LHCN-M2 (cell line): ENCODE measurements at places on chromosomes 5 and 9. TPM values are rescaled to one million over a fixed set of nuclear protein-coding genes. Genes with fewer than 3 reads are reported as not detected.
A peak's percentile ranks its signal among the peaks of the same experiment; 100 is the strongest.

DNA sequence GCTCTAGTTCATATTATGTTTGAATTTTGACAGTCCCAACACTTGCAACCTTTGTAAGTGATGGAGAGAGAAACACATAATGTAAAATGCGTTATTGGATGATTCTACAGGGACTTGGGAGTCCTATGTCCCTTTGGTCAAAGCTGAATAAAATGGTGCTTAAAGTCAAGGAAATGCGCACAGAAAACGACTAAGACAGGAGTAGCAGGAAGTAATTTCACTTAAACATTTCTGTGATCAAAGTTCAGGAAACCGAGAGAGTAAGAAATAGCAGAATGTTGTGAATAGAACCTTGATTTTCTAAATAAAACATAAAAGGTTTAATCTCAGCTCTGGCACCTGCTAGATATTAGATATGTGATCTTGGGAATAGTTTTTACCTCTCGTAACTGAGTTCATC lies 2339.2 kb downstream of the MAT2B start:
- no peak for DNase-seq

DNA sequence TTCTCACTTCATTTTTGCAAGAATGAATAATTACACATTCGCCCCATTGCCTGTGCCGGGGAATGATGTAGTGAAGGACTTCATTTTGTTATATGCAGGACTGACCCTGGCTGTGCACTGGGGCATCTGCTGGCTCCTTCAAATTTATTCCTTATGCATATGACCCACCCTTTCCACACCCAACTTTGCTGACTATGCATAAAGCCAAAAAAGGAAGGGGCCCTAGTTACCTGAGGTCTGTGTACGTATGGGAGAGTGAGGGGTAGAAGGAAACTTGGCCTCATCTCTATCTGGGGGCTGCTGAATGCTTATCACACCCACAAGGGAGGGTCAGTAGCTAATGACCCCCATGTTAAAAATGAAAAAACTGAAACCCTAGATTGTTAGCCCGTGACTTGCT lies 259.6 kb downstream of the SMARCA2 start:
- DNase-seq, result no peak

GRCh38 chr9:100577776-100578448 lies at the start of gene CAVIN4:
Gene CAVIN4, plus strand, starts transcription at chr9:100578079. Its CDS starts 65 bp downstream, at chr9:100578144.
- peak; percentile 64 for DNase-seq

DNA sequence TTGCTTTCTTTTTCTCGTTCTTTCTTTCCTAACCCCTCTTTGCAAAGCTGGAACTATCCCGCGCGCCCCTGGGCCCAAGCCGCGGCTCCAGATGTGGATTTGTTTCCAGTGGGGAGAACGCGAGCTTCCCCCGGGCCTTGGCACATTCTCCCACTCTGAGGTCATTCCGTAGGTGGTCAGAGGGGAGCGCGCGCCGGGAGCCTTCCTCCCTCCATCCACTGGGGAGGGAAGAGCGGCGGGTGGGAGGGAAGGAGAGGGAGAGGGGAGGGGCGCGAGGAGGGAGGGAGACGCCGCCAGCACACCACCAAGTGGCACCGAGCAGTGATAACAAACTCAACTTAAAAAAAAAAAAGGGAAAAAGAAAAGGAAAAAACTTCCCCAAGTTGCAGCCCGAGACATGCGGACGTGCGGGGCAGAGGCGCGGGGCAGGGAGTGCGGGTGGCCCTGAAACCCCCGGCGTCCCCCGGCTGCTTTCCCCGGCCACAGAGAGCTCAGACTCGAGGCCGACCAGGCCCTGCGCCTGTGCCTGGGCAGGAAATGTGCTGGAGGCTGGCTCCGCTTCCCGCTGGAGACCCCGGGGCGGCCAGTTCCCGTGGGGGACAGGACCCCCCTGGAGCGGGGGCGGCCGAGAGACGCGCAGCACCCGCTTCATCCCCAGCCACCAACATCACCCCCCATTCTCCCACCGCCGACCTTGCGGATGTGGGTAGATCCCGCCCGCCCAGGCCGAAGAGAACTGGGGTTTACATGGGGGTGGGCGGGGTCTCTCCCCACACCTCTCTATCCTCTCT lies 3.1 kb downstream of the IER5L start:
- DNase-seq, result peak; percentile 88

- no peak for DNase-seq
Observed at GRCh38 chr9:132026932-132027585, 52.6 kb downstream of the MED27 start.

DNA sequence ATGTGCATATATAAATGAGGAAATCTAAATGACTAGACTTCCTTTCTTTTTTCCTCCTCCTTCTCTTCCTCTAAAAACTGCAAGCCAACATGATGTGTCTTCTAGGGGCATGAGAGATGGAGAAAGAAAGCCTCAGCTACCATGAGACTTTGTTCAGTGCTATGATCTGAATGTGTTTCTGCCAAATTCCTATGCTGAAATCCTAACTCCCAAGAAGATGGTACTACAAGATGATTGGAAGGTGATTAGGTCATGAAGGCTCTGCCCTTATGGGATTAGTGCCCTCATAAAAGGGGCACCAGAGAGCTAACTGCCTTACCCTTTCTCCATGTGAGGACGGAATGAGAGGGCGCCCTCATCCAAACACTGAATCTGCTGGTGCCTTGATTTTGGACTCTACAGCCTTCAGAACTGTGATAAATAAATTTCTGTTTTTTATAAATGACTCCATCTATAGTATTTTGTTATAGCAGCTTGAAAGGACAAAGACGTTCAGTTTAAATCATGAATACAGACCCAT lies 72.2 kb upstream of the IL6ST start:
- DNase-seq, result no peak

DNA sequence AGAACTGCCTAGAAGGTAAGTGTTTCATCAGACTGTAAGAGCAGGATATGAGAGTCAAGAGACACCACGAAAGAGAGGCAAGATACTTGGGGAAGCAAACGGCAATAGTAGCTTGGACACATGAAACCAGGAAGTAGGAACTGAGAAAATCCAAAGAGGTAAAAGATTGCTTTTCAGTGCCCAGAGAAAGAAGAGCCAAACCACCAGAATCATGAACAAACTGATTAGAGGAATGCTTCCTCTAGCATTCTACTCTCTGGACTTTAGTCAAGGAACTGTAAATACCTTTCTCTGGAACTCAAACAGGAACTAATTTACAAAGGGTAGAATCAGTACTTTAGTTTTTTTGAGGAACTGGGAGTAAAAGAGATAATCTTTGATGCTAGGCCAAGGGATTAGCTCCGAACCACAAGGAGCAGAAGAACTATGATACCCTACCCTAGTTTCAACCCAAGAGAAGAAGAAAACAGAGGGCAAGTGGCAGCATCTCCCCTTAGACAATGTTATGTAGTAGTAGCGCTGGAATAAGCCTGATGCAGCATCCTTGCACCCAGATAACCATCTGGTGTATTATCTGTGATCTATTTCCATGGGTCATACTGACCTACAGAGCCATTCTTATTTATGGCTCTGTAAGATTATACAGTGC lies 41.3 kb downstream of the EFCAB9 start:
- no peak for DNase-seq

DNA sequence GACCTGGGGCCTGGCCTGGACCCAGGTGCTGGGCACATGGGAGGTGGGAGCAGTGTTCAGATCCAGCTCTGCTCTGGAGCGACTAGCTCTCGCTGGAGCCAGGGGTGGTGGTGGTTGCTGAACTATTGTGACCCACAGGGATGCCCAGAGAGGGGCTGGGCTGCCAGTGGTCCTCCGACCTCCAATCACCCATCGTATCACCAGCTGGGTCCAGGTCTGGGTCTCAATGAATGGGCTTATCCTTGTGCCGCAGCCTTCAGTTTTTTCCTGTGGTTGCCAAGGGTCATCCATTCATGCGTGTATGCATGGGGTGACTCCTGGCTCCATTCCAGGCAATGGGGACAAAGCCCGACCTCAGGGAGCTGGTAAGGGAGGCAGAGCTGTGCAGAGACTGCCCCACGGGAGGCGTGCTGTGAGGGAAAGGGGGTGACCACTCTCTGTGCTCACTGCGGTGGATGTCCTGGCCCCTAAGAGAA lies 68.6 kb upstream of the RNF130 start:
- DNase-seq, result no peak

DNA sequence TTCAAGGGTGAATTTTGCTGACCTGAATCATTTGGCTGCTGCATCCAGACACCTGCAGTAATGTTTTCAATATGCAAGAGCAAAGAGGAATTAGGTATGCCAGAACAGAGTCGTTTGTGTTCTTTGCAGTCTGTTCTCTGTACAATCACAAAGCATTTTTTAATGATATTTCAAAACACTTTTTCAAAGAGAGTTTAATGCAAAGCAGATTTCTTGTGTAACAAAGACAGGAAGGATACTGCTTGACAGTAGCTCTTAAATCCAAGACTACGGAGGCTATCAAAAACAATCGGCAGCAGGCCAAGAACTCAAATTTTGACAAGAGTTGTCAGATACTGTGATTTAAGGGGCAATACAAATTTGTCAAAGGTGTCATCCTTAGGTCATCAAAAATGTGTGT lies 341.9 kb downstream of the GADD45G start:
- no peak for DNase-seq

GRCh38 chr5:173783371-173783770 lies 104.8 kb upstream of the CPEB4 start:
- DNase-seq, result no peak

DNA sequence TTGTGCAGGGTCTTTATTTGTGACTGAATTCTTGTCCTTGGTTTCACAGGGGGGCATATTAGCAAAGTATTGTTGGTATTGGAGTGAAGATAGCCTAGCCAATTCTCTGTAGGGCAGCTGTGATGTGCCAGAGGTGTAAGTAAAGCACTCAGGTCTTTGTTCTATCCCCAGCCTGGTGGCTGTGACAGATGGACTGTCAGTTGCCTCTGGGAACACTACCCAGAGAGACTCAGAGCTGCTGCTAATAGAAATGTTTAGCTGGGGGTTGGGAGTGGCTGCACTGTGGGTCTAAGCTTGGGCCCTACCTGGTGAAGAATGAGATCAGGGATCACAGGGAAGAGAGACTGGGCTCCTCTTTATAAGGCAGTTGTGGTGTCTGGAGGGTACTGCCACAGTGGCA lies 1006.5 kb upstream of the TYRP1 start:
- DNase-seq, result no peak

- peak; percentile 26 for DNase-seq
Observed at GRCh38 chr5:27854243-27854852, 816.0 kb upstream of the CDH9 start.

DNA sequence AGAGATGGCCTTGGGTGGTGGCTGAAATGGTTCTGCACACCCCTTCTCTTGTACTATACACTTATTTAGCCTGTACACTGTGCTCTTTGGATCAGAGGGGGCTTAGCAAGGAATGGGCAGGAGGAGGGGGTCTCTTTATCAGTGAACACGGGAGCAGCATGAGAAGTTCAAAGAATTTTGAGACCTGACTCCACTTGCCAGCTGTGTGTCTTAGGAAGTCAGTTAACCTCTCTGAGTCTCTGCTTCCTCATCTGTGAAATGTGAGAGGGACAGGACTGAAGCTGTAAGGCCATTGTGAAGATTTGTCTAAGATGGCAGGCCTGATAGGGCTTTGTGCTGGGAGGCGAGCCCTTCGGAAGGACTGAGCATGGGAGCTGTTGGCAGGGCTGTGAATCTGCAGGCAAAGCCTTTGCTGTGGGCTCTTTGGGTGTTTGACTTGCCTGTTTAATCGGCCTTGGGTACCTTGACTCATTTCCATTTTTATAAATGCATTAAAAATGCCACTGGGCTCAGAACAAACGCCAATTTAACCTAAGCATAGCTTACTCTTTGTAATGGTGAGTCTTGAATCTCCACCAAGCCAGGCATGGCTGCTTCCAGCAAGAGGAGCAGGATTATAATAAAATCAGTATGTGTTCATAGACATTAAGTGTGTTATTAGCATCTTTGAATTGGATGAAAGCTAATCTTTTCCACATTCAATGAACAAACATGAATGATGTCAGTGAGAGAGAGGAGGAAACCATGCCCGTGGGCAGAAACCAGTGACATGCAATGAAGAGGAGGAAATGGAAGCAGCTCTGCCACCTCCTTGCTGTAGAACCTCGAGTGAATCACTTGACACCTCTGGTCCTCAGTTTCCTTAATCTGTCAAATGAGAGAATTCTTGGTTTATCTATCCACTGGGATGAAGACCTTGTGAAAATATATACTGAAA lies 89.4 kb downstream of the MACROH2A1 start:
- no peak for DNase-seq

DNA sequence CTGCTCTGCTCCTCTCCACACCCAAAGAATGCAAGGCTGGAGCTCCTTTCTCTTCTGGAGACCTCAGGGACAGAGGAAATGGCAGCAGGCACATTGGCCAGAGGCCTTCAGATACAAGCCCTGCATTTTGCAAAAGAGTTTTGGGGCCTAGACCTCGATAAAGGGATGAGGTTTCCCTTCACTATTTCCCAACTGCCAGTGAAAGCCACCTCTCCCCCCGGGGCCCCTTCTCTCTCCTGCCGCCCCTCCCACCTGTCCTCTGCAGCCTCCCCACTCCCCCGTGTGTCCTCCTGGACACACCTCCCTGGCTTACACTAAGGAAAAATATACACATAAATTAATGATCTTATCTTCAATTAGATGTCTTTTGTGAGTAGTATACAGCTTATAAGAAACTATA lies 21.3 kb upstream of the LMNB1 start:
- no peak for DNase-seq

DNA sequence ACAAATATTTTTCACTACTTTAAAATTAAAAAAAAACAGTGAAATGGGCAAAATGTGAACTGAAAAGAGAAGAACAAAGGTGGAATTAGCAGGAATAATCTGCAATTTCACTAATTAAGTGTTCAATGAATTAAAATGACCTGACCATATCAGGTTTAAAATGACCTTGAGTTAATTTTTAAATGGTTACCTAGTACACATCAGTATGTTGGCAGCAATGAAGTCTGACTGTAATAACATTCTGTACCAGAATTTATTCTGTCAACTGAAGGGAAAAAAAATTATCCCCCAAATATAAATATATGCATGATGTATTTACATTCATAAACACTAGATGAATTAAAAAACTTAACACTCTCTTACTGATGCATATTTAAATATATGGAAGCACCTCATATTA lies 165.6 kb downstream of the RFX3 start:
- no peak for DNase-seq

GRCh38 chr9:136282272-136282861 lies 21.5 kb downstream of the CCDC187 start:
- no peak for DNase-seq

GRCh38 chr9:6788162-6789016 lies 30.6 kb downstream of the KDM4C start:
- DNase-seq, result peak; percentile 56

GRCh38 chr5:176803068-176803942 lies 7.1 kb upstream of the UNC5A start:
- no peak for DNase-seq

DNA sequence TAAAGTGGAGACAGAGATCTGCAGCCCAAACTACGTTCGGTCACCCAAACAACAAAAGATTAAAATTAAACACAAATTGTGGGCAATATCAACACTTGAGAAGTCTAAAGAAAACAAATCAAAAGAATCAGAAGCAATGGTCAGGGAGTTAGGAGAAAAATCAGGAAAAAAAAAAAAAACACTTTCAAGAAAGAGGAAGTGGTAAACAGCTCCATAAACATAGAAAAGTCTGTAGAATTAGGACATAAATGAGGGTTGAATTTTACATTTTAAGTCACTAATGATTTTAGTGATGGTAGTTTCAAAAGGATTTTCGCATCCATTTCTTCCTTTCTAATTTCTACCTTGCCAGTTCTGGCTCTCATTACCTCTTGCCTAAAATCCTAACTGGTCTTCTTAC lies 10.1 kb downstream of the RNF145 start:
- no peak for DNase-seq

Gene CCDC192
- not detected in 2 replicates for total RNA-seq

Gene SLC6A7
- total RNA-seq, result not detected in 2 replicates

Gene LMX1B
- total RNA-seq, result not detected in 2 replicates

Gene PCDHGA9
- 0.64 and 0.75 TPM in 2 replicates for total RNA-seq

Gene OMD
- total RNA-seq, result 0.06 TPM in 1 of 2 replicates, not detected in the other

Gene SPEF2
- 1.6 and 1.9 TPM in 2 replicates for total RNA-seq

Gene CTXN3
- total RNA-seq, result not detected in 2 replicates

Gene DPYSL3
- total RNA-seq, result 55.9 and 66.9 TPM in 2 replicates

Gene SH3TC2
- 3.6 and 4.4 TPM in 2 replicates for total RNA-seq
